ENCODE measurements at places on chromosomes 3 and 15.

DNA sequence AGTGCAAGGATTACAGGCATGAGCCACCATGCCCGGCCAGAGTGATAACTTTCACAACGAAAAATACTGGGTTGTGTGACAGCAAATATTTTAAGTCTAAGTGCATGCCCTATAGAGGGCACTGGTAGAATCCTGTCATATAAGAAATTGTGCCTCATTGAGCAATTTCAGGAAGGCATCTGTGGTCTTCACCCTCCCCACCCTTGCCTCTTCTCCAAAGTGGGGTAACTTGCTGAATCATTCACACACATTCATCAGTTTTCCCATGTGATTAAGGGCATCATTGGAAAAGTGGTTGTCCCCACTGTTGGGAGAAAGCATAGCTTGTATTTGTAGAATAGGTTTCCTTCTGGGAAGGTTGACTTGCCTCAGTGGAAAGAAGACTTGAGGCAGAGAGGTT lies 9.2 kb downstream of the MITF start:
- DNase-seq = no peak

DNA sequence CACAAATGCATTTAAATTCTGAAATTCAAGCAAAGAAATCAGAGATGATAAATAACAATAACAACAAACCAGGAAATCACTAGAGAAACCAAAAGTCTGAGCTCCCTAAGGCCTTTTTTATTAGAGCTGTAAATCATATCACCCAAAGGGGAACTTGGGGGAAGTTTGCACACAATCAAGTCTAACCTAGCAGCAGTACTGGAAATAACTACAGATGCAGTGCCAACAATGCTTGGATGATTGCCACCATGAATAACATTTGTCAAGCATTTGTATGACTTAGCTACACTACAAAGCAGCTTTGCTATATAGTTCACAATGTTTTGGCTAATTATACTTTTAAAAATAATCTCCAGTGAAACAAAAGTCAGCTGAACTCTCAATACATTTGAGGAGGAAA lies 27.8 kb downstream of the SHQ1 start:
- no peak for DNase-seq

DNA sequence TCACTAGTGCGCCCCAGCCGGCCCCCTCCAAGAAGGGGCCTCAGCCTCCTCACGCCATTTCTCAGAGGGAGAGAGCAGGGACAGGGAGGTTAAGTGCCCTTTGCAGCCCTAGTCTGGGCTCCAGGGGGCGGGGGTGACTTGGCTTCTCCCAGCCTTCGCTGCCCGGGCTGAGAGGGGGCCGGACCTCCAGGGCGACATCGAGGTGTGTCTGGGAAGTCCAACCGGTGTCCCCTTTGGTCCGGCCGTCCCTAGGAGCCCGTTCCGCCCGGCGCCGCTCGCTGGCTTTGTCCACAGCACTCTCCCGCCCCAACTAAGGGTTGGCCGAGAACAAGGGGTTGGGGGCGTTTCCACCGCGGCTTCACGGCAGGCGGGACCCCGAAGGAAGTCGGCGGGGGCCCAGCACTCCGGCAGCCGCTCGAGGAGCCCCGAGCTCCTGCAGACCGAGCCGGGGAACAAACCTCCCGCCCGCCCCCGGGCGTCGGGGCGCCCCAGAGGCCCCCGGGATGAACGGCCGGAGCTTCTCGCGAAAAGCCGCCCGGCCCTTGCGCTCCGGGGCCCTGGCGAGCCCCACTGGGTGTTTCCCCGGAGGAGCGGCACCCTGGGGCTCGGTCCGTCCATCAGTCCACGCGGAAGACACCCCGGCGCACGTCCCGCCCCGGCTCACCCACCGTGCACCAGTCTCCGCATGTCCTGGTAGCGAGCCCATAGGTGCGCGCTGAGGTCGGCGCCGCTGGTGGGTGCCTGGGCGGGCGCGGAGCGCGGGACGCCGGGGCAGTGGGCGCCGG lies 627 bp downstream of the NT5DC2 start:
- DNase-seq = no peak

DNA sequence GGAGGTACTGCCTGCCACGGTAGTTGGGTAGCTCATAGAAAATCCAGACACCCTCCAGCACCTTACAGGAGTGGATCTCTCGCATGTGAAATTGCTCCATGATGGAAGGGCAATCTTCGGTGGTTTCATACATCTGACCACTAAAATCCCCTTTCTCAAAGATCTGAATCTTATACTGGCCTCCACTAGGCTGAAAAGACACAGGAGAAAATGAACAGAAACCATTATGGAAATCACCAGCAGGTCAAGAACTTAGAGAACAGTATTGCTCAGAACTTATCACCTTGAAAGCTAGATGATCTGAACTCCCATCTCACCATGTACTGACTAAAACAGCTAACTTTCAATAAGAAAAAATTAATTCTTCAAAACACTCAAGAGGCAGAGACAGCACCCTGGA lies 5.4 kb downstream of the CRYGS start:
- no peak for DNase-seq
